ENCODE measurements at places on chromosomes 11 and 22.

- no peak for DNase-seq
Measured at GRCh38 chr11:113189909-113190667, 124.3 kb upstream of the TTC12 start.

DNA sequence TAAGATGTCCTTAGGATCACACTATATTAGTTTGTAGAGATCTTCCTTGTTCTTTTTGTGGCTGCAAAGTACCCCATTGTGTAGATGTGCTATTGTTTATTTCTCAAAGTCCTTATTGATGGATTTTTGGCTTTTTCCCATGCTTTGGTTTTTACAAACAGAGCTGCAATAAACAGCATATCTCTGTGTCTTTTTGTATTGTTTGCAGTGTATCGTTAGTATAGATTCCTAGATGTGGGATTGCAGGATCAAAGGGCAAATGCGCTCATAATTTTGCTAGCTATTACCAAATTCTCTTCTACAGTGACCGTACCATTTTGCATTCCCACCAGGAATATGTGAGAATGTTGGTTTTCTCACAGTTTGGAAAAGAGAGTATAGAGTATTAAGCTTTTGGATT is 27.5 kb upstream of the FTH1 start:
- no peak for DNase-seq

DNA sequence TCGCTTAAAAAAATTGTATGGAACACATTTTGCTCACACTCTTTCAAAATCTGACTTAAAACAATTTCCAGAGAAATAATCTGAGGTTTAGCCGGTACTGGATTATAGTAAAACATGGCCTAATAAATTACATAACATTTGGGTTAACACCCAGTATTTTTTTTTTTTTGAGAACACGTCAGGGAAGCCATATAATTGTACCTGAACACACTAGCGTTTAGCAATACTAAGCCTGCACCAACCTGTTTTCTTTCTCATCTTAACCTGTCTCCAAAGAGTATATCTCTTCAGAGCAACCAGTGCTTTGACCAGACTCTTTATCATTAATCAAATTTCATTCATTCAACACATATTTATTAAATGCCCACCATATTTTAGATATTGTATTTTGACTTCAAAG is 2.0 kb upstream of the POGLUT3 start:
- DNase-seq: no peak

DNA sequence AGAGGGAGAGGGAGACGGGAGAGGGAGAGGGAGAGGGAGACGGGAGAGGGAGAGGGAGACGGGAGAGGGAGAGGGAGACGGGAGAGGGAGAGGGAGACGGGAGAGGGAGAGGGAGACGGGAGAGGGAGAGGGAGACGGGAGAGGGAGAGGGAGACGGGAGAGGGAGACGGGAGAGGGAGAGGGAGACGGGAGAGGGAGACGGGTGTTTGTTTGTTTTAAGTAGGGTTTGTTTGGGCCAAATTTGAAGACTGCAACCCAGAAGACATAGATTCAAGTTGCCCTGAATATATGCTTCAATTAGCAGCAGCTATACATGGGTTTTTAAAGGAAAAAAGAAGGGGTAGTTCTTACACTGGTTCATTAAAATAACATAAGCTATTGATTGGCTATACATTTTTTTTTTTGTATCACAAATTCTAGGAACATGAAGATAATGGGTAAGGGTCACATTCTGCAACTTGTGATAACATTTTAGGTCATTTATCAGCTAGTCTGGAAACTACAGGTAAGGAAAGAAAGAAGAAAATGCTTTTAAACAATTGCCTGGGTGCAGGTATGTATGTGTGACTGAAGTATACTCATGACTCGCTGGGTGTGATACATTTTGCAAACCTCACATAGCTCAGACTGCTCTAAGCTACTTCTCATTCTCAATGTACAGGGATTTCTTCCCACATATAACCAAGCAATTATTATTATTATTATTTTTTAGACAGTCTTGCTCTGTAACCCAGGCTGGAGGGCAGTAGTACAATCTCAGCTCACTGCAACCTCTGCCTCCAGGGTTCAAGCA is 67.3 kb downstream of the MCHR1 start:
- no peak for DNase-seq

DNA sequence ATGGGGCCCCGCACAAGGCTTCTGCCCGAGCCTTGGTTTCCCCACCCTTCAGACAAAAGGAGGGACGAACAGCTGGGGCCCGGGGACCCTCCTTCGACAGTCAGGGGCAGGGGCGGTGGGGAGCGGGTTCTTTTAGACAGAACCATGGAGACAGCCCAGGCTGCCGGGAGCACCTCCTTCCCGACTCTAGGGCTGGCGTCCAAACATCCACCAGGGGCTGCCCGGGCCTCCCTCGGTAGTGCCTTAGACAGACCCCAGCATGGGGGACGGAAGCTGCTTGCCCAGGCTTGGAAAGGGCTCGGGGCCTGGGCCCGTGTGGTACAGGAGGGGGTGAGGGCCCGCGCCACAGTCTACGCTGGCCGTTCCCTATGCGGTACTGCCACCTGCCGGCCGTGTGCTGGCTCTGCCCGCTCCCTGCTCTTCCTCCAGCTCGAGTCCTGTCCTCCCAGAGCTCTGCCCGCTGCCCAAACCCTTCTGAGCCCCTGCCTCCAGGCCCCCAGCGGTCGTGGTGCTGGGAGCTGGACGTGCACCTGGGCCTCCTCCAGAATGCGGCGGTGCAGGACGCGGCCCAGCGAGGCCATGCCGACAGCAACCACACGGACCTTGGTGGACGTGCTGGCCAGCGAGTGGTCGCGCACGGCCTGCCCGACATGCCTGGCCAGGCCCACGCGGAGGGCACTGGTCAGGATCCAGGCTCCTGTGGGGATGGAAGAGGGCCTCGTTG is 20.1 kb downstream of the TSSC4 start:
- DNase-seq: peak; percentile 30

DNA sequence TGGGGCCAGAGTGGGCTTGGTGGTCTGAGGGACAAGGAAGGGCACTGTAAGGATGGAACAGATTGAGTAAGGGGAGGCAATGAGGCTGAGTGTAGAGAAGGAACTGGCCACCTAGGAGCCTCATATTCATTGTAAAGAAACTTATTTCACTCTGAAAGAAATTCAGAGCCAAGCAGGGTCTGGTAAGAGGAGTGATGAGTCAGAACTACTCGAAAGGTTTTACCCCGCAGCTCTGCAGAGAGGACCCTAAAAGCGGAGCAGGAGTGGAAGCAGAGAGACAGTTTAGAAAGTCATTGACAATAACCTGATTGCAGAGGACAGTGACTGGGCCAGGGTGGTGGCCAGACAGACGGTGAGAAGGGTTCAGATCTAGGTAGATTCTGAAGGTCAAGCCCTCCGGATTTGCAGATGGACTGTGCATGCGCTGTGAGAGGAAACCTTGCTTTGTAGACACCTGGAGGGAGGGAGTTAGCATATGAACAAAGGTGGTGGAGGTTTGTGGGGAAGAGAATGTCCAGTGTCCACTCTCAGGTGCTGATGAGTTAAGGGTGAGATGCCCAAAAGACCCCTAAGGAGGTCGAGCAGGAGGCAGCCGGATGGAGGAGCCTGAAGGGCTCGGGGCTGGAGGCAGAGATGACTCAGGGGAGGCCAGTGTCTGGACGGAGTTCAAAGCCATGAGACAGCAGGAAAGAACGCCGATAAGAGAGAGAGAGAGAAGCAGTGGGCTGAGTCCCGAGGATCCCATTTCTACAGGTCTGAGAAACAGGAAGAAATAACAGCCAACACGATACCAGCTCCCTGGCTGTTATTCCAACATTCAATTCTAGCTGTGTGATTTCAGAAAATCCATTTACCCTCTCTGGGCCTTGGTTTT is 546.0 kb downstream of the BRD1 start:
- no peak for DNase-seq

DNA sequence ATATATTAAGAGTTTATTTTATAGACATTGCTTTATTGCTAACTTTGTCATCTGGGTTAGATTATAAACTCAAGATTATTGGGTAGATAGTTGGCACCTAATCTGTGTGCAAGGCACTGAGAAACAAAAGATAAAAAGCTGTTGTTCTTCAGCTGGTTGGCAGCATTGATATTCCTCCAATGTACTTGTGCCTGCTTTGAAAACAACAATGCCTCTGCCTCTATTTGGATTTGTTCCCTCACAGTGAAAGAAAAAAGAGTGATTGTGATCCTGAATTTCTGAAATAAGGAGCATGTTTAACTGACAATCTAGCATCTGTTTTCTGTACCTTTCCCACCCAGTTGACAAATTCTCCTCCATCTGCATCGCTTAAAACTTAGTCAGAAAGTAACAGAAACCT is 98.3 kb downstream of the TYR start:
- DNase-seq: no peak

DNA sequence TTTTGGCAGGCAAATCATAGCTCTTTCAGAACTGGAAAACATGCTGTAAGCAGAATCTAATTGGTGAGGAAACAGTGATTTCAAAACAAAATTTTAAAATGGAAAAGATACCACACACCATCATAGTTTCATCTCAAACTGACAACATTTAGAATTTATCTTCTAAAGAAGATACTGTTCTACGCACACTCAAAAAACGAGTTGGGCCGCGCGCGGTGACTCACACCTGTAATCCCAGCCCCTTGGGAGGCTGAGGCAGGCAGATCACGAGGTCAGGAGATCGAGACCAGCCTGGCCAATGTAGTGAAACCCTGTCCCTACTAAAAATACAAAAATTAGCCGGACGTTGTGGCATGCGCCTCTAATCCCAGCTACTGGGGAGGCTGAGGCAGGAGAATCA is 44.2 kb upstream of the ADSL start:
- DNase-seq: no peak

- DNase-seq: no peak
Measured at GRCh38 chr11:69425895-69426544, 55.4 kb upstream of the LINC01488 start.

DNA sequence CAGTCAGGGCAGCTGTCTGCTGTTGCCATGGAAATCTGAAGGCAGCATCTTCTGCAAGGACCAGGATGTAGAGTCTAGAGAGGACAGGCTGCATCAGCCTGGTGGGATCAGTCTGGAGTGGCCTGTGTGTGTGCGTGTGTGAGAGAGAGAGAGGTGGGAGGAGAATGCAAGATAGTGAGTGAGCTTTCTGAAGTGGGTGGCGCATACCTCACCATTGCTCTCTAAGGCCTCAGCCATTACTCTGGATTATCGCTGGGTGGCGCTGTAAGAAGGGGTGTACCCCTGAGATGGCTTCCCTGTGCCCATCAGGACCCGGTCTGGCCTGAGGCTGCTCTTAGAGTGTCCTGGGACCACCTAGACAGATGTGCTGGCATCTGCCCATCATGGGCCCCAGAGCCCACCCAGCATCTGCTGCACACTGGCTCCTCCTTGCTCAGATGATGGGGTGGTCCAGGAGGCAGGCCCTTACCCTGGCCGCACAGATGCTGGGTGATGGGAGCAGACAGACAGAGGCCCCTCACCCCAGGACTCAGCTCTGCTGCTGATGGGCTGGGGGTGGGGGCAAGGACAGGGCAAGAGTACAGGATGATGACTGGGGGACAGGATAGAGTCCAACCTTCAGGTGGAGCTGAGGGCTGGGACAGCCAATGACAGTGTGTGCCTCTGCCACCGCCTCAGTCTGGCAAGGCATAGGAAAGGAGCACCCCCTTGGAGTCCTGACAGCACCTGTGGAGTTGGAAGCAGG is 25.7 kb upstream of the TUB start:
- DNase-seq: no peak

DNA sequence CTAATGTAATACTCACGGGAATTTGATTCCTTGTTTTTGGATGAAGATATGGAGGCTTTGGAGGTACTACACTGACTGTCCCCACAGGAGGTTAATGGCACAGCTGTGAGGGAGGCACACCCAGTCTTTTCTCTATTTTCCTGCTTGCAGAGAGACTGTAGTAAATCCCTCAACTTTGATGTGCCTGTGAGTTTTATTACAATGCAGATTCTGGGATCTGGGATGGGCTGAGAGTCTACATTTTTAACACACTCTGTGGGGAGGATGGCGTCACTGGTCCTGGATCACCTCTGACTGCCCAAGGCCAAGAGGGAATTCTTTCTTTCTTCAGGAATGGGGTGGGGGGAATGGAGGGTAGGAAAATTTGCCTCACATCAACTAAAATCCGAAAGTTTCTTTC is 80.2 kb upstream of the NTM start:
- no peak for DNase-seq

DNA sequence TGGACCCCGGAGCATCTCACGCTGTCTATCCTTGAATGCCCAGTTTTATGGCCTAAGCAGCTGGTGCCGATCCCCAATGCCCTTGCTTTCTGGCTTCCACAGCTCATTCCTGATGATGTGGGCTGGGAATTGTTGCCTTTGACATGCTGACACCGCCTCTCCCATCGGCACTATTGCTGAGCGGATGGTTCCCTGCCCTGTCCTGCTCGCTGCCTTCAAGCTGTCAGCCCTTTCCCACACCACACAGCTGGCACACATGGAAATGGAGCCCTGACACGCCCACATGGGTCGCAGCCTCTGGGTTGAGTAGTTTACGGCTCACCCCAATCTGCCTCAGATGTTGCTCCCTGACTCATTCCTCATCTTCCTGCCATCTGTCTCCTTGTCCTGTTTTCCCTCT is 110.2 kb upstream of the SESN3 start:
- DNase-seq: no peak

- DNase-seq: no peak
Measured at GRCh38 chr22:35593071-35593890, 23.8 kb downstream of the MB start.
